CD4-positive, alpha-beta T cell treated with Interleukin-15 for 4 hours (primary cell): ENCODE measurements at places on chromosomes 2 and 18.

GRCh38 chr2:37894601-37895000 is 30.5 kb upstream of the RMDN2 start:
- DNase-seq = no peak

DNA sequence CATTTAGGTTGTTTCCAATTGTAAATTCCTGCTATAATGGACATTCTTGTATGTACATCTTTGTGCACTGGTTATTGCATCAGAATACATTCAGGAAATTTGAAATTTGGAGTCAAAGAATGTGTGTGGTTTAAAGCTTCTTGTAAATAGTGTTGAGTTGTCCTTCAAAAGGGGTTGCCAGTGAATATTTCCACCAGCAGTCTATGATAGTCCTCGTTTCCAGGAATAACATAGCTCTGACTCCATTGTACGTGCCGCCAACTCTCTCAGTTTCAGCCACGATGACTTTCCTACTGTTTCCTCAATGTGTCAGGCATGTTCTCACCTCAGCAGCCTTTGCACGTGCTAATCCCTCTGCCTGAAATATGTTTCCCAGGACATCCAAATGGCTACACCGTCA is 10.9 kb upstream of the HS6ST1 start:
- no peak for DNase-seq

GRCh38 chr2:211159972-211160371 is 603.6 kb downstream of the CPS1 start:
- DNase-seq = no peak

DNA sequence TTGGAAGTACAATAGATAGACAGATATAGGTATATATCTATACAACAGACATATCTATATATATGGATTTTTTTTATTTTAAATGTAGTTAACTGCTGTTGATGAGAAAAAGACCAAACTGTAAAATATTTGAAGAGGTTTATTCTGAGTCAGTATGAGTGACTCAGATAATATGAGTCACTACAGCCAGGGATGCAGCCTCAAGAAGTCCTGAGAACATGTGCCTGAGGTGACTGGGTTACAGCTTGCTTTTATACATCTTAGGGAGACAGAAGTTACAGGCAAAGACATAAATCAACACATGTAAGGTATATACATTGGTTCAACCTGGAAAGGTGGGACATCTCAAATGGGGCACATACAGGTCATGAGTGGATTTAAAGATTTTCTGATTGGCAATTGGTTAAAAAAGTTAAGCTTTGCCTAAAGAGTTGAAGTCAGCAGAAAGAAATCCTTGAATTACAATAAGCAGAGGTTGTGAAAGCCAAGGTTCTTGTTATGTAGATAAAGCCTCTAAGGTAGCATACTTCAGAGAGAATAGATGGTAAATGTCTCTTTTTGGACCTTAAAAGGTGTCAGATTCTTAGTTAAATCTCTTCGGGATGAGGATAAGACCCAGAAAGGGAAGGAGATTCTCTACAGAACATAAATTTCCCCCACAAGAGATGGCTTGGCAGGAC is 149.9 kb downstream of the RBM43 start:
- no peak for DNase-seq

- no peak for DNase-seq
Observed at GRCh38 chr2:159077869-159078268, 109.4 kb downstream of the TANC1 start.

- DNase-seq = no peak
Observed at GRCh38 chr2:171149986-171150693, 10.6 kb downstream of the TLK1 start.

DNA sequence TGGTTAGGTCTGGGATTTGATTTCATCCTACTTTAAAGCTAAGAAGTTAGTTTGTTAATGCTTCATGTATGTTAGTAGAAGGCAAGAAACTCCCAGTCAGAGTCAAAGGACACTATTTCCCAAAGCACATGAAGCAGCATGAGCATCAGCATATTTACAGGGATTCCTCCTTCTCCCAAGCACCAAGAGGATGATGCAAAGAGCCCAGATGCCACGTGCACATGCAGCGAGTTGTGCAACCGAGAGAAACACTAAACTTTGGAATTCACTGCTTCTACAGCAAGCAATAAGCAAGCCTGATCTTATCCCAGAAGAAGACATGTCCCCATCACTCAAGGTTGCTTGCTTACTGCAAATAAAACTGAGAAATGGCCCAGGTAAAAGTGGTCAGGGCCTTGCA is 32.5 kb downstream of the CPO start:
- DNase-seq = no peak
